ENCODE measurements at places on chromosomes 6 and 20.

- no peak for DNase-seq
Measured at GRCh38 chr6:130889423-130889822, 62.2 kb downstream of the SMLR1 start.

- DNase-seq = no peak
Measured at GRCh38 chr6:34497411-34497810, 31.5 kb downstream of the PACSIN1 start.

DNA sequence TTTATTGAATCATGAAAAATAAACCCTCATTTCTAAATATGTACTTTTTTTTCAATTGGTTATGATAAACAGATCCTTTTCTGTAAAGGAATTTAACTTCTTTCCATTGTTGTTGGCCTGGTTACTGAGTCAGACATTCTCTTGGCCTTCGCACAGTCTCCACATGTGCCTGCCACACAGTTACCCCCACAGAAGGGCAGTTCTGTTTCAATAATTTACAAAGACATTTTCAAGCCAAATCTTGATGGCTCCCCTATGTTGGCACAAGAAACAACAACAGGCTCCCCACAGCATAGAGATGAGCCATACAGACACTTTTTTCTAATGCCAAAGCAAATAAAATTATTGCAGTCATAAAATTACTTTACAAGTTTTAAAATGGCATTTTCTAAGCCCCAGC is 55.6 kb upstream of the BEND6 start:
- DNase-seq = peak; percentile 64

GRCh38 chr6:91213229-91213901 is 626.5 kb upstream of the MAP3K7 start:
- DNase-seq = no peak

DNA sequence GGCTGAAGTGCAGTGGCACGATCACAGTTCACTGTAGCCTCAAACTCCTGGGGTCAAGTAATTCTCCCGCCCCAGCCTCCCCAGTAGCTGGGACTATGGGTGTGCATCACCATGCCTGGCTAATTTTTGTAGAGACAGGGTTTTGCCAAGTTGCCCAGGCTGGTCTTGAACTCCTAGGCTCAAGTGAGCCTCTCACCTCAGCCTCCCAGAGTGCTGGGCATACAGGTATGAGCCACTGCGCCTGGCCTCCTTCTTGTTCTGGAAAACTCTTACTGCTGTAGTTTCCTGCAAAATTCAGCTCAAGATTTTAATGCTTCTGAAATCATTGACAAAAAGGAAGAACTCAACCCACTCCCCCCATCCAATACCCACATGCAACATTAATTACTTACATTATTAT is 21.9 kb upstream of the KCNG1 start:
- no peak for DNase-seq

DNA sequence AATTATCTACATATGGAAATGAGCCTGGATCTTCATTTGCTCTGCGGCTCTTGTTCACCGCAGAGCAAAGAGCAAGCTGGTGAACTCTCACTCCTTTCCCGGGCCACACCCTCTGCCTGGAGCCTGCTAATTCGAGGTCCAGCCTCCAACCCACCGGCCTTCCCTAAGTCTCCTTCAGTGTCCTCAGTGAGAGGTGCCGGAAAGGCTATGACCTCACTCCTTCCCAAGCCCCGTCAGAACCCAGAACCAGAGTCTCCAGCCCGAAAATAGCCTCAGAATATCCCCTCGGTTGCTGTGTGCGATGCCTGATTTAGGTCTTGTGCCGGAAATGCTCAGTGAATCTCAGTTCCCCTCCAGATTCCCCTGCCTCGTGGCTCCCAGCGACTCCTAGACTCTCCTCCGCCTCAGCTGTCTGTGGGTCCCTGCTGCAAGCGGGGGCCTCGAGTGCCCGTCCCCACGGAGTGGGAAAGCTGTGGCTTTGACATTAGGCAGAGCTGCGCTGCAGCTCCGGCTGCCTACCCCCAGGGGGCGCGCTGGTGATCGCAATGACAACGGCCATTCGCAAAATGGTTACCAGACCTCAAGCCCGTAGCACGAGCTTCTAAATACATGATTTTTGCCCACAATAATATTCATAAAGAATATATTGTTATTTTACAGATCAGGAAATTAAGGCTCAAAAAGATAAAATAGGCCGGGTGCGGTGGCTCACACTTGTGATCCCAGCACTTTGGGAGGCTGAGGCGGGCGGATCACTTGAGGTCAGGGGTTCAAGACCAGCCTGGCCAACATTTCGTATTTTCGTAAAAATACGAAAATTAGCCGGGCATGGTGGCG is 4.1 kb upstream of the BNIP5 start:
- peak; percentile 58 for DNase-seq

GRCh38 chr6:157732007-157732406 is 91.0 kb upstream of the SNX9 start:
- no peak for DNase-seq

DNA sequence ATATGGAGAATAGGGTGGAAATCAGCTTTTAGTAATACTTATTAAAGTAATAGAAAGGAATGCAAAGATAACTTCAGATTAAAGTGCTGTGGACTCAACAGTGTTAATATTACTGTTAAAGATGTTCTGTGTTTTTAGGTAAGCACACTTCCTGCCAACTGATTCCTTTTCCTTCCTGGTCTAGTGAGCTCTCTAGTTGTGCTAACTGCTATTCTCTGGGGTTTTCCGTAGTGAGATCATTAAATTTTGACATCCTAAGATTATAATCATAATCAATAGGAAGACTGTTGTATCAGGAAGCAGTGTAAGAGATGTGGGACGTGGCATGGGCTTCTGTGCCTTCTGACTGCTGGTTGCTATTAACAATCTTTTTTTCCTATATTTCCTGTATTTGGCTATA is 1.2 kb upstream of the TMEM217 start:
- DNase-seq = no peak

- DNase-seq = no peak
Measured at GRCh38 chr20:54115172-54115854, 44.9 kb upstream of the BCAS1 start.

DNA sequence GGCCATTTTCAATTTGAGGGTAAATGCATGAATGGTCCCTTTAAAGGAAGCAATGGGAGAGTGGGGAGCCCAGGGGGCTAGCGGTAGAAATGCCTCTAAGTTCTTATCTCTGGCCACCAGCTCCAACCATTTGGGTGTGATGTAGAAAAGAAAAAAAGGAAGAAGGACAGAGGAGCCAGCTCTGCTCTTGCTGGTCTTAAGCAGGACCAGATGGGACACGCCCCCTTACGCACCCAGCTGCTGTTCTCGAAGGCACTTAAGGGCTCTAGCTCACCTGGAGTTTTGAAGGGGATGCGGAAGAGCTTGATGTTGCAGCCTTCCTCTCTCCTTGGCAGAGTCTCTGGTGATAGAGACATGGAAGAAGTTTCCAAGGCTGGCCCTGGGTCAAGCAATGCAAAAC is 59.5 kb upstream of the RNF144B start:
- DNase-seq = no peak

DNA sequence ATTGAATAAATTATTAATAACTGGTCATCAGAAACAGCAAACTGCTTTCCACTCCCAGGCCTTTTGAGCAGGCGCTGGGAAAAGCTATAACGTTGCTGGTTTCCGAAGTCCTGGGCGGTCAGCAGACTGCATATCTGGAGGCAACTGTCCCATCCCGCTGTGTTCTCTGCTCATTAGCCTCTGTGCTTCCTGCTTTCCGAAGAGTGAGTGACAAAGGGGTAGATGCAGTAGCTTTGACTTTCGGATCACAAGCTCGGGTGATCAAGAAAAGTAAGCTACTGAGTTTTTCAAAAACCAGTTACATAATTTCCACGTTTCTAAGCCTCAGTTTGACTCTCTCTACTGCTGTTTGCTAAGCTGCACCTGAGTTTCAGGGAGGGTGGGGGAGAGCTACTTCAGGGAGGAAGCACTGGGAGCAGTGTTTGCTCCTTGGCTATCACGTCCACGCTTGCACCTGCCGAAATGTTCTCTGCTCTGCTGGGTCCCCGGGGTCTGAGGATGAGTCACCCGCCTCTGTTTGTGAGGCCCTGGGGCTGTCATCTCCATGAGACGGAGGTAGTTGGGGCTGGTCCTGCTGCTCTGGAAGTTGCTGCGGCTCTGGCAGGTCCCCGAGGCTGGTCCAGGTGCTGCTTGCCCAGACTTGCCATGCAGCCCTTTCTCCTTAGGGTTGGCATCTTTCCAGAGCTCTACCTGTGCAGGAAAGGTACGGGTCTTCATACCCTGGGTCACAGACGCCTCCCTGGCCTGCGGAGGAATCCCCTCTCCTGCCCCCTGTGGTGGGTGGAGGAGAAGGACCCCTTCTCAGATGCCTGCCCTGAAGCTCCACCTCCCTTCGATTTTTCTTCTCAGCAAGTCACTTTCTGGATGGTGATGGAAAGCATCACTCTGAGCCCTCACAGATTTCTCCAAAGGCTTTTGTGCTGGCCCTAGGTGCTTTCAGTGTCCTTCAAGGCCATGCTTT is 220.0 kb downstream of the QKI start:
- DNase-seq = no peak

GRCh38 chr6:1309366-1309765 is 2.5 kb upstream of the FOXQ1 start:
- no peak for DNase-seq

- DNase-seq = no peak
Measured at GRCh38 chr6:79684876-79685275, 53.7 kb downstream of the SH3BGRL2 start.

- no peak for DNase-seq
Measured at GRCh38 chr6:146337376-146337775, 206.3 kb upstream of the RAB32 start.

DNA sequence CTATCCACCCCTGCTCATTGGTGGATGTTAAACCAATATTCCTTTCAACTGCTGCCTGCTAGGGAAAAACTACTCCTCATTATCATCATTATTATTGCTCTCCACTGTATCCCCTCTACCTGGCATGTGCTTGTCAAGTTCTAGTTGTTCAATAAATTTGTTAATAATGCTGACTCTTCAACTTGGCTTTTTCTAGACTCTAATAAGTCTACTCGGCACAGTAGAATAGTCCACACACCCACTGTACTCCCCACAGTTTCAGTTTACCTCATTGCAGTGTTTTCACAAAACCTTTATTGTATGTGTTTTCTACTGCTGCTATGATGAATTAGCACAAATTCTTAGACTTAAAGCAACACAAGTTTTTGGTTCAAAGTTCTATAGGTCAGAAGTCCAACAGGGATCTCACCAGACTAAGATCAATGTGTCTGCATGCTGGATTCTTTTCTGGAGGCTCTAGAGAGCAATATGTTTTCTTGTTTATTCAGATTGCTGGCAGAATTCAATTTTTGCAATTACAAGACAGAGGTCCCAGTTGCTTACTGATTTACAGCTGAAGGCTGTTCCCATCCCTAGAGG is 13.1 kb downstream of the BTN3A1 start:
- DNase-seq = no peak

DNA sequence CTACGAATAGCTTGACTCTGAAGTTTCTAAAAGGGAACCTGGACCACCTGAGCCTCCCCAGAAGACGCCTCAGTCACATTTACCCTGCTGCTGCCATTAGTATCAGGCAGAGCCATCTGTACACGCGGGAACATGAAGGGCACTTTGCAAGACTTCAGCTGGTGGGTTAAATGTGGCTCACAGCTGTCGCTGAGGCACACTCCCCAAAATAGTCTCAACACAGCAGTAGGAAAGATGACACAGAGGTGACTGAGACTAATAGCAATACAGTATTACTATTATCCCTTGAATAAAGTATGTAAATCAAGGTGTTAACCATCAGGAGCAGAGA is 29.0 kb downstream of the PSMB1 start:
- DNase-seq = no peak

DNA sequence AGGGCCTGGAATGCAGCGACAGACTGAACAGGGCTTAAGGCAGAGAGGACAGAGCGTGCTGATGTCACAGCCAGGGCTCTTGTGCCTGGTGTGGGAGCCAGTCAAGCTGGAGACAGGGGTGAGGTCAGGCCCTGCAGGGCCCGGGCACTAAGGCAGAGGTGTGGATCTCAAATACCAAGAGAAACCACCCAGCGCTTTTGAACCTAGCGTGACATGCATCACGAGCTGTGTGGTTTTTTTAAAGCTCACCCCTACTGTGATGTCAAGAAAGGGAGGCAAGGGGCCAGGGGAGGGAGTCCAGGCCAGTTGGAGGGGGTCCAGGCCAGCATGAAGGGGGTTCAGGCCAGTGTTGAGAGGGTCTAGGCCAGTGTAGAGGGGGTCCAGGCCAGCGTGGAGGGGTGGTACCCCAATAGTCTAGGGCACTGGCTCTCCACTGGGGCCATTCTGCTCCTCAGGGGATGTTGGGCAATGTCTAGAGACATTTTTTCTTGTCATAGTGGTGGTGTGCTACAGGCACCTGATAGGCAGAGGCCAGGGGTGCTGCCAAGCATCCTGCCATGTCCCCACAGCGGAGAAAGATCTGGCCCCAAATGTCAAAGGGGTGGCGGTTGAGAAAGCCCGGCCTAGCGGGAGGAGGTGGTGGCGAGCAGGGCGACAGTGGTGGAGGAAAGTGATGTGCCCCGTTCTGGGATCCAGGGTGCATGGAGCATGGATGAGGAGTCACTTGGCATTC is 42.6 kb downstream of the RBM38 start:
- no peak for DNase-seq

- DNase-seq = no peak
Measured at GRCh38 chr20:38116409-38117165, 48.5 kb downstream of the TGM2 start.

- DNase-seq = peak; percentile 69
Measured at GRCh38 chr20:50844430-50845100, 49.7 kb downstream of the BCAS4 start.

- DNase-seq = peak; percentile 42
Measured at GRCh38 chr20:54231036-54231435, 23.1 kb downstream of the PFDN4 start.

DNA sequence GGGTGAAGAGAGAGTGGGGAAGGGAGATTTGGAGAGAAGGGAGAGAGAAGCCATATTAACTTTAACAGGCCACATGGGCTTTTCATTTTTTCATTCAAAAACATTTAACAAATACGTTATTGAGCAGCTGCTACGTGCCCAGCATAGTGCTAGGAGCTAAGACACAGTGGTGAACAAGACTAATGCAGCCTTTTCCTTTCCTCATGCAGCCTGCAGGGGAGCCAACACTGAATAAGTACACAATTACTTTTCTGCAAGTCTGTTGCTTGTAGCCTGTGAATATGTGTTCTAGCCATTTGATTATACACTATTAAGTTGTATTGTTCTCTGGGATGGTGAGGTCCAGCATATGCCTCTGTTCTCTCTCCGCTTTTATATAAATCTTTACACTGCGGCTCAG is 1.9 kb upstream of the BLOC1S5 start:
- DNase-seq = no peak

- DNase-seq = no peak
Measured at GRCh38 chr6:156698239-156699016, 78.8 kb upstream of the ARID1B start.

Measured in fibroblast of skin of back (primary cell).